LHCN-M2 (cell line): ENCODE measurements at places on chromosomes 11 and 22.

GRCh38 chr11:8233691-8234424 is 29.8 kb downstream of the LMO1 start:
- DNase-seq = no peak

DNA sequence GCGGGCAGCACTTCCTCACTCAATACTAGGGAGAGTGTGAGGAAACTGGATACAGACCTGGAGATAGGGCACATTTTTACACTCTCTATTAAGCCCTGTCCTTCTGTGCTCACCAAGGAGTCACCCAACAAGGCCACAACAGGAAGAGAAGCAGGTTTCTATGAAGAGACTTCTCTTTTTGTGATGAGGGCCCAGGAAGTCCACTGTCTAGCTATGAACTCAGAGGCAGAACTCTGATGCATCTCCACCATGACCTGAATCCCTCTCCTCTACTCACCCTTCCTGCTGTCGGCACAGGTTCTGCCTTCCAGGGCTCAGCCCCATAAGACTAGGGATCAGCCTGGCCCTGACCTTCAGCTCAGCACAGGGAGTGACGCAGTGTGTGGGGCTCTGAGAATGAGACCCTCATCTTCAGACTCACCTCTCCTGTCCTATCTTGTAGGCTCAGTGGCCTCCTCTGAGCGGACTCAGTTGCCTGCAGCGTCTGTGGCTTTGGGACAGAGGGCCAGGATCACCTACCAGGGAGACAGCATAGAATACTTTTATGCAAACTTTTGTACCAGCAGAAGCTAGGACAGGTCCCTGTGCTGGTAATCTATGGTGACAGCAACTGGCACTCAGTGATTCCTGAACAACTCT is 49.3 kb upstream of the IGLL5 start:
- no peak for DNase-seq

GRCh38 chr11:75868990-75869389 is 54.0 kb downstream of the UVRAG start:
- DNase-seq = no peak

GRCh38 chr11:115996125-115996807 is 492.1 kb upstream of the CADM1 start:
- DNase-seq = no peak

DNA sequence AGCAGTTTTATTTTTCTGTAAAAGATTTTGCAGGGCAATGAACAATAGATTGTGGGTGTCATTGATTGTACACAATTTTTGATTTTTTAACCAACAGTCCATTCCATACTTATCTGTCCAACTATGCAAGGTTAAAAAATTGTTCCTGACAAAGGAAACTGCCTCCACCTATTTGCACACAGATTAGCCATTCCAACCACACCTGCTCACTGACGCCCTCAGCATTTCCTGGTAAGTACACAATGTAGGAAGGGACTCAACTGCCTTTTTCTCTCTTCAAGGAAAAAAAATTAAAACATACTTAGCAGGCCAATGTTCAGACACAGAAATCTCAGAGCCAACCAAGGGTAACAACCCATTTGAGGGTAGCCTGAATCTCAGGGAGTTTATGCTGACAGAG is 4.3 kb upstream of the FUT4 start:
- no peak for DNase-seq

DNA sequence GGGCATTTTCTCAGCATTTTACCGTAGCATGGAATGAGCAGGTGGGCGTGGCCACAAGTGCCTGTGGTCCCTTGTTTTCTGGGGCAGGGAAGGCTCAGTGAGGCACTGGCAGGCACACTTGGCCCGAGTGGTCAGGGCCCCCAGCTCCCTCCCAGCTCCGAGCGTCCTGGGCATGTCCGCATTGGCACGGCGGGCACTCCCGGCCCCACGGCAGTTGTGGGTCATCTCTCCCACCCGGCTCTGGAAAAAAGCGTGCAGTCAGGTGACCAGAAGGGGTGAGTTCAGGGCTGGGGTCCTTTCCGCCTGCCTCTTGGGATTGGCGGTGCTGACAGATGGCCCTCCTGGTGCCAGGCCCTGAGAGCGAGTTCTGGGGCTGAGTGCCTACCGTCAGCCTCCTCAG is 55.8 kb downstream of the GRAMD4 start:
- DNase-seq = no peak

DNA sequence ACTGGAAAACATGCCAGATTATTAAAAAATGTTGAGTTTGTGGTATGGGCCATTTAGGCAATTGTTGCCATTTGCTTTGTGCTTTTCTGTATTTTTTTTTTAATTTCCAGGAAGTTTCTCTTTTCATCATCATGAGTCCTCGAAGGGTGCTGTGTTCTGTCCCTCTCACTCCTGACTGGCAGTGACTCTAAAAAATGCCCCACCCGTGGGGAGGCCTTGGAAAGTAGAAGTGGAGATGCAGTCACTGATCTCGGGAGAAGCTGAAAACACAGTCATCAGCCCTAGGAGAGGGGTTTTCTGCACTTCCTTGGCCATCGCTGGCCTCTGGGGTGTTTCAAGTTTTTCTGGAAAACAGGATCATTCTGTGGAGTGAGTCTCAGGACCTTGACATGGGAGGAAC is 98.5 kb upstream of the GRK3 start:
- no peak for DNase-seq

DNA sequence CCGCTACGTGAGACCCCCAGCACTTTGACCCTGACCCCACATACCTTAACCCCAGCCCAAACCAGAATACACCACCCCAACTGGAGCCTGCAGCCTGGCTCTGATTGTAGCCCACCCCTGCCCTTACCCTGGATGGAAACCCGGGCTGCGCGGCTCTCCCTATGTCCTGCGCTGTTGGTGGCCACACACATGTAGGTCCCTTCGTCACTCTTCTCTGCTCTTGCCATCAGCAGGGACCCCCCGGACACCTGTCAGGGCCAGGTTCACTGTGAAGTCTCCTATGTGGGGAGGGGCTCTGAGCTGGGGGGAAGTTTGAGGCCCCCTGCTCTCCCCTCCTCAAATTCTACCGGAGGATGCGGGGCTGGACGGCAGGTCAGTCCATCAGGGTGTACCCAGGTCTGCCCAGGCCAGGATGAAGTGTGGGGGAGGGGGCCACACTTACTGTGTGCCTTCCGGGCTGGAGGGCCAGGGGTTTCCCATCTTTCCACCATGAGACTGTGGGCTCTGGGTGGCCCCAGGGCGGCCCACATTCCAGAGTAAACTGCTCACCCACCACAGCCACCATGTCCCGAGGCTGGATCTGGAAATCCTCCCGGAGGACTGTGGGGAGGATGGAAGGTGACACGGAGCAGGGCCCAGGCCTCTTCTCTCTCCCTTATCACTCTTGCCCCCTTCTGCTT is 1.5 kb downstream of the ROBO4 start:
- peak; percentile 47 for DNase-seq

- DNase-seq = peak; percentile 9
Measured at GRCh38 chr11:17171343-17171742, 36.4 kb downstream of the PIK3C2A start.

GRCh38 chr11:66595245-66595904 is 2.4 kb downstream of the CCS start:
- no peak for DNase-seq

DNA sequence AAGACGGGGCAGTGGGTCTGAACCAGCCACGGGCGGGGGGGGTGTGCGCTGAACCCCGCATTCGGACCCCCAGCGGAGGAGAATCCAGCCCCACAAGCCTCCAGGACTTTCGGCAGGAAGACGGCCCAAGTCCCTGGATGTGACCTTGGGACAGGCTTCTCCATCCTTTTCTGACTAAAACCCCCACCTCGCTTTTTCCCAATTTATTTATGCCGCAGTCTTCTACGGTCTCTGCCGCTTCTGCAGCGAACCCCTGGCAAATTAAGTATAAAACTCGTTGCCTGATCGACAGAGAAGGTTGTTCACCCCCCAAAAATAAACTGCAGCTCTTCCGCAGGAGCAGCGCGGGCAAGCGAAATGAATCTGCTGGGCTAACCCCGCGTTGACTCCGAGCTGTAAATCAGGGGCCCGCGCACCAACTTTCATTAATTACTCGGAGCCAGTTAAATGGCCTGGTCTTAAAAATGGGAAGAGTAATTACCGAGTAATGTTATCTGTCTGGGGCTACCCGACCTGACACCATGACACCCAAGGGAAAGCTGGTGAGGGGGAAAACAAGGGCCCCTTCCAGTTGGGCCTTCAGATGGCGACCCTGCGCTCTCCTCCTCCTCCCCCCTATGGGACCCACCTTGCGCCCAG is 6.6 kb downstream of the WT1 start:
- no peak for DNase-seq

DNA sequence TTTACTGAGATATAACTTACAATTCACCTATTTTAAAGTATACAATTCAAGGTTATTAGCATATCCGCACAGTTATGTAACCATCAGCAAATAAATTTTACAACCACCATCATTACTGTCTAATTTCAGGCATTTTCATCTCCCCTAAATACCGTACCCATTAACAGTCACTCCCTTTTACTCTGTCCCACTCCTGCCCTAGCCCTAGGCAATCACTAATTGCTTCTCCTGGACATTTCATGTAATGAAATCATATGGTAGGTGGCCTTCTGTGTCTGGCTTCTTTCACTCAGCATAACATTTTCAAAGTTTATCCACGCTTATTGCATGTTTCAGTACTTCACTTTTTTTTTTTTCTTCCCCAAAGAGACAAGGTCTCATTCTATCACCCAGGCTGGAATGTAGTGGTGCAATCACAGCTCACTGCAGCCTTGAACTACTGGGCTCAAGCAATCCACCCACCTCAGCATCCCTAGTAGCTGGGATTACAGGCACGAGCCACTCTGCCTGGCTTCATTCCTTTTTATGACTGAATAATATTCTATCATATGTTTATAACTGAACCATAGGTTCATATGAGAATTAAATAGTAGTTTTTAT is 61.4 kb upstream of the CHRM4 start:
- no peak for DNase-seq

- DNase-seq = no peak
Measured at GRCh38 chr11:67780056-67780455, 105.6 kb upstream of the ALDH3B2 start.

GRCh38 chr11:25536289-25536688 is 795.6 kb upstream of the ANO3 start:
- DNase-seq = peak; percentile 1

GRCh38 chr22:19819911-19820879 is 34.5 kb downstream of the GNB1L start:
- no peak for DNase-seq

- DNase-seq = no peak
Measured at GRCh38 chr22:21975273-21975672, 7.3 kb downstream of the TOP3B start.

DNA sequence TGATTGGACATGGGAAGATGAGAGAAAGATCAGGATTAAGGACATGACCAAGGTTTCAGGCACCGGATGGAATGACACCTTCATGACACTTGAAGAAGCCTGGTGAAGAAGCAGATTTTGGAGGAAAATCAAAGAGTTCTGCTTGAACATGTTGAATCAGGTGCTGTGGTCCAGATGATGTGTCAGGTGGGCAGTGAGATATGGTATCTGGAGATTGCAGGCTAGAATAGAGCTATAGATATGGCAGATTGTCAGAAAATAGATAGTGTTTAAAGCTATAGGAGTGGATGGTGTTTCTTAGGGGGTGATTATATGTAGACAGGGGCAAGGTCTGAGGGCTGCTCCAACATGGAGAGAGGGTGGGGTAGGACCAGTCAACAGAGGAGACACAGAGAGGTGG is 40.2 kb downstream of the PANX1 start:
- no peak for DNase-seq

GRCh38 chr11:62725646-62726045 is 1.6 kb downstream of the HNRNPUL2 start:
- DNase-seq = no peak

DNA sequence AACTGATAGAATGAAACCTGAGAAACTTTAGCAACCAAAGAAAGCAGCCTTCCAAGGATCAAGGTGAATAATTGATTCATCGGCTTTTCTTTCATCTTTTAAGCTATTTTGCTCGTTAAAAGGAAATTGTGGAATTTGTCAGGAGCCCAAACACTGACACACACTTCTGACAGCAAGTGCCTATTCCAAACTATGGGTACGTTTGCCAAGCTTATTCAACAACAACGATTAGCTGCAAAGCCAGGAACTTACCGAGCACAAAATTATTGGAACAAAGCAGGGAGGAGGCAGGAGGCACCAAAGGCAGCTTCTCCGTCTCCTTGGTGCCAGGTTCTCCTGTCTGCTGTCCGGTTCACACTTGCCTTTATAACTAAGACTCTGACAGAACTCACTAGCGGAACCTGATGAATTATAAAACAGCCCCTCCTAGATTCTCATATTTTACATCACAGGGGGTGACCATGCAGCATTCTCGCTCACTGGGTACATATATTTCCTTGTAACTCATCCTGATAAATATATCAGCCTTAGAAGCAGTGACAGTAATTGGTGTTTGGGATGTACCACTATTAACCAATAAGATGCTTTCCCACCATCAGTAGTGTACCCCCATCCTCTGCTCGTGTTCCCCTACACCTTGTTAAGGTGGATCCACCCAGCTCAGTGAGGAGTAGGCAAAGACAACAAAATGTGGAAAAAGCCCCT is 395.9 kb upstream of the CCDC90B start:
- no peak for DNase-seq

GRCh38 chr11:134331354-134332188 is at the start of gene GLB1L2:
Gene GLB1L2, plus strand, starts transcription at chr11:134331988. Its CDS starts 74 bp downstream, at chr11:134332062.
- no peak for DNase-seq

GRCh38 chr11:27214713-27215112 is 148.3 kb downstream of the CCDC34 start:
- no peak for DNase-seq

DNA sequence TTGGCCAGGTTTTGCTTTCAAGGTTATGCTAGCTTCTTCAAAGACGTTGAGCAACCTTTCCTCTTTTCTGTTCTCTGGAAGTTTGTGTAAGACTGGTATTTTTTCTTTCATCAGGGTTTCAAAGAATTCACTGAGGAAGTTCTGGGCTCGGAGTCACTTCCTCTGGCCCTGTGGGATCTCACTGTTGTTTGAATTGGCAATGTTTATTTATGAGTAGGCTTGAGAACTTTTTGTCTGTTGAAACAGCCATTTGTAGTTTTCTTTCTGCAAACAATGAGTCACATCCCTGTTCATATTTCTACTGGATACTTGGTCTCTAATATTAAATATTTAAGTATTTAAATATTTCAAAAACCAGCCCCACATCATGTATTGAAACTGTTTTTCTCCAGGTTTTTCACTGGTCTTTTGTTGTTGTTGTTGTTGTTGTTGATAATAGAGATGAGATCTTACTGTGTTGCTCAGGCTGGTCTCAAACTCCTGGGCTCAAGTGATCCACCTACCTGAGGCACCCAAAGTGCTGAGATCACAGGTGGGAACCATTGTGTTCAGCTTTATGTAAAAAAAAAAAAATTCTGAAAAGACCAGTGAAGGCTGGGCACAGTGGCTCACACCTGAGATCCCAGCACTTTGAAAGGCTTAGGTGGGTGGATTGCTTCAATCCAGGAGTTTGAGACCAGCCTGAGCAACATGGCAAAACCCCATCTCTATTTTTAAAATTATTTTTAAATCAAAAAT is 26.9 kb downstream of the SUSD2 start:
- peak; percentile 97 for DNase-seq
